Stimulated activated CD4-positive, alpha-beta T cell treated with anti-CD3 and anti-CD28 coated beads, Interleukin-1b, Interleukin-23, amount 100 ng/mL, for 4 hours (primary cell): ENCODE measurements at places on chromosomes 1 and 21.

GRCh38 chr1:111882559-111882958 is 106.9 kb downstream of the KCND3 start:
- no peak for DNase-seq

DNA sequence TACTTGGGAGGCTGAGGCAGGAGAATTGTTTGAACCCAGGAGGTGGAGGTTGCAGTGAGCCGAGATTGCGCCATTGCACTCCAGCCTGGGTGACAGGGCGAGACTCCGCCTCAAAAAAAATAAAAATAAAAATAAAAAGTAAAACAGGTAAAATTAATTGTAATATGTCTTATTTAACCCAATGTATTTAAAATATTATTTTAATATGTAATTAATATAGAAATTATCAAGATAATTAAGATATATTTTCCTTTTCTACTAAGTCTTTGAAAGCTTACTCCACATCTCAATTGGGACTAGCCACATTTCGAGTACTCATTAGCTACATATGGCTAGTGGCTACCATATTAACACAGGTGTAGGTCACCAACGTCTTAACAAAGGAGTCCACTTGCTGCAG is 61.6 kb upstream of the IPO9 start:
- DNase-seq = no peak

GRCh38 chr1:184299796-184300195 is 87.0 kb upstream of the C1orf21 start:
- no peak for DNase-seq

- no peak for DNase-seq
Observed at GRCh38 chr1:191561276-191561675, 597.0 kb upstream of the RGS18 start.

GRCh38 chr1:245245021-245245667 is 90.4 kb downstream of the KIF26B start:
- no peak for DNase-seq

DNA sequence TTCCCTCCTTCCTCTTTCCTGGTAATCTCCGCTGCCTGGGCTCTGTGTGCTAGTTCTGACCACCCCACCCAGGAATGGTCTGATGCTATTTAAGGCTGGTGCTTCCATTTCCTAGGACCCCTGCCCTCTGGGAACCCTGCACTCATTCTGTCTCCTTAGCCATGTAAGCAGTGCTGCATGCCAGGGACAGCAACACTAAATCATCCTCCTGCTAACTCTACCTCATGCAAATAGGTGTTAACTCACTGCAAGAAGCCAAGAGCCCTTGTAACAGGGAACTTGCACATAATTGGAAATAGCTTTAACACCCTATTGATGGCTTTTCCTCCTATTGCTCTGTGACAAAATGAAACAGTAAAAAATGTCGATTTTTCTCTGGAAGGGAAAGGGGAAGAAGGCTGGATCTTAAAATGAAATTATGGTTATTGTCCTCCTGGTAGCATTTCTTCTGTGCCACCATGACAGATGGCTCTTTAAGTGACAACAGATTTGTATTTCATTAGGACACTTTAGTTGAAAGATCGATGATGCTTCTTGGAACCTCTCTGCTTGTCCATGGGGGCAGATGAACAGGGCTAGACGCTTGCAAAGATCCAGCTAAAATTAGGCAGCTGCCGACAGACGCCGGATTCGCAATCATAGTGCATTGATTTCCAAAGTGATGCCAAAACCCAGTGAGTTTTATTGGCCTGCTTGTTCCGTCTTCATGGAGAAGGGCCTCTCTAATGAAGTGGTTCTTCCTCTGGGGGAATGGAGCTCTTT is 551.7 kb downstream of the MATN1 start:
- no peak for DNase-seq

DNA sequence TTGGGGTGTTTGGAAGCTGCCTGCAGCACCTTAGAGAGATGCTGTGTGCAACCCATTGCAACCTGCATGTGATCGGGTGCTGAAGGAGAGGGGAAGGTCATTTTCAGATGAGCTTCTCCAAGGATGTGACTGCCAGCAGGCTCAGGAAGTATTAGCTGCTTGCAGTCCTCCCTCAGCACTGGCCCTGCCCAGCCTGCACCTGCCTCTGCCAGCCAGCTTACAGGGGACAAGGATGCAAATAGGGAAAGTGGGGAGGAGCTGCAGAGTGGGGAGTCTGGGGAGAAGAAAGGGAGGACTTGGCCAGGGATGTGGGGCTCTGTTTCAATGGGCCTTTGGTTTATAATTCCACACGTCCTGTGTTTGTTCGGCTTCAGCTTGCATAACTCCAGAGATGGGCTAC is 254.5 kb downstream of the RRAGC start:
- DNase-seq = no peak

DNA sequence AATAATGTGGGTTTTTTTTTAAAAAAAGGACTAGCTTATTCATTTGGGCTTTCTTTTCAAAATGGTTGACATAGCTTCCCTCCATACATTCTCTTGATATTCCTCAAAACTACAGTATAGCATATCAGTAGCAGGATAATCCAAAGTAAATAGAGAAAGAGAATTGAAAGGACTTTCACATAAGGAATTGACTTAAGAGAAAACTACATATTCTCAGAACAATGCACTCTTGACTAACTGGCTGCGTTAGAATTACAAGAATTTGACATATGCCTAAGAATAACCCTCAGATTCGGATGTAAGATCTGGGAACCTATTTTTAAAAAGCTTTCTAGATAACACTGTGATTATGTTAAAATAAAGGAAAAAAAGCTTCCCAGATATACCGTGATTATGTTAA is 3.1 kb downstream of the PRKAB2 start:
- DNase-seq = no peak

GRCh38 chr1:201761871-201762270 is 67.1 kb upstream of the IPO9 start:
- DNase-seq = no peak

DNA sequence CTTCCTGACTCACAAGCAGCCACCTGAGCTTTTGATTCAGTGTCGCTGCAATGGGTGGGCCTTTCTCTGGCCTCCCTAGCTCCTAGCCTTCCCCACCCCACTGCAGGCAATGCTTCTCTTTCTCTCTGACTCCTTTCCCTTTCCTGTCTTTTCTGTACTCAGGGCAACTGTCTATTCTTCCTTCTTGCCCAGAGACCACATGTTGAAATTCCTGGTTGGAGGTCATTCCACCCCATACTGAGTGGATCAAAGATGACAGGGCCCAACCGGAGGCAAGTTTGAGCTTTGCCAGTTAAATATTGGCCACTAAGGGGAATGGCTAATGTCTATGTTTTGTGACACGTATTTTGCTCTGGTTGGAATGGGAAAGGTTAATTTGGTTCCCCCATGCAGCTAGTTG is 65.2 kb upstream of the ARID1A start:
- no peak for DNase-seq

DNA sequence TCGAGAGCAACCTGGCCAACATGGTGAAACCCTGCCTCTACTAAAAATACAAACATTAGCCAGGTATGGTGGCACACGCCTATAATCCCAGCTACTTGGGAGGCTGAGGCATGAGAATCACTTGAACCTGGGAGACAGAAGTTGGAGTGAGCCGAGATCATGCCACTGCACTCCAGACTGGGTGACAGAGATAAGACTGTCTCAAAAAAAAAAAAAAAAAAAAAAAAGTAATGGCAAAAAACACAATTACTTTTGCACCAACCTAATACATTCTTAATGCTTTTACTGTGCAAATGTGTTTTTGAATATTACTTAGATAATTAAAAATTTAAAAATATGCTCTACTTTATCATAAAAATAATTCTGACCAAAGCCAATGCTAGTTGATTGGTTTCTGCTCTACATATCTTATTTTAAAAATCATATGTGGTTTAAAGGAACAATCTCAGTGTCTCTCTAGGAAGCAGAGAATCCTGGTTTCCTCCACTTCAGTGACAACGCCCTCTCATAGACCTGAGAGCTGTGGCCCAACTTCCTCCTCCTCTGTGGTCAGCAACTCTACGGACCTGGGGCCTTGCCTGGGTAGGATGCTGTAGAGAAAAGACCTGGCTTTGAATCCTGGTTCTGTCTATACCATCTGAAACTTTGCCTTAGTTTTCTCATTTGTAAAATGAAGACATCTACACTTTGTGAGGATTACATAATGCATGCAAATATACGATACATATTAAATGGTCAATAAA is 64.7 kb downstream of the TGFBR3 start:
- no peak for DNase-seq
